ENCODE measurements at places on chromosomes 6 and 20.

- DNase-seq: no peak
Measured at GRCh38 chr6:165308926-165309731, at the start of gene C6orf118. Gene C6orf118, minus strand, starts transcription at chr6:165309605. Its CDS starts 19 bp downstream, at chr6:165309586.

DNA sequence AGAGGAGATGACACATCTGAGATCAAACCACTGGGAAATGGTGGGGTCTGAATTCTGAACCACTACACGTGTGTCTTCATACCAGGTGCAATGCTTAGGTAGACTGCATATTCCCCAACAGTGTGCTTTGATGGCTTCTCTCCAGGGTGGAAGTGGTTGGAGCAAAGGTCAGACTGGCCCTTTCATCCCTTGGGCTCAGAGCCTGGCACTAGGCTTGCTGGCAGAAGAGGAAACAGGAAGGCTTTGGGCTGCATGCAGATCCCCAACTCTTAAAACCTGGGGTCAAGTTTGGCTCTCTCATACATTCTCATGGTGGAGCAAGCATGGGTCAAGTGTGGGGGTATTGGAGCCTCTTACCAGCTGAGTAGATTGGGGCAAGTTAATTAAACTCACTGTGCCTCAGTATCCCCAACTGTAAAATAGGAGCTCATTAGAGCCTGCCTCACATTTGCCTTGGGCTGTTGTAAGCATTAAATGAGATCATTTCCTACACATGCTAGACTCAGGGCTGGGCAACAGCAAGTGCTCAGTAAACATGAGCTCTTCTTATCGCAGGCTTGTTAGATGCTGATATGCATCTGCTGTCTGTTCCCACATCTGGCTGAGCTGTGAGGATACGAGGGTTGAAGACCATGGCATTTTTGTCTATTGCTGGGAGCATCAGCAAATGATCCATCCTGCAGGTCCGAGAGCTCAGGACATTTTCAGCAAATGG is 51.6 kb upstream of the FAM83D start:
- DNase-seq: no peak

DNA sequence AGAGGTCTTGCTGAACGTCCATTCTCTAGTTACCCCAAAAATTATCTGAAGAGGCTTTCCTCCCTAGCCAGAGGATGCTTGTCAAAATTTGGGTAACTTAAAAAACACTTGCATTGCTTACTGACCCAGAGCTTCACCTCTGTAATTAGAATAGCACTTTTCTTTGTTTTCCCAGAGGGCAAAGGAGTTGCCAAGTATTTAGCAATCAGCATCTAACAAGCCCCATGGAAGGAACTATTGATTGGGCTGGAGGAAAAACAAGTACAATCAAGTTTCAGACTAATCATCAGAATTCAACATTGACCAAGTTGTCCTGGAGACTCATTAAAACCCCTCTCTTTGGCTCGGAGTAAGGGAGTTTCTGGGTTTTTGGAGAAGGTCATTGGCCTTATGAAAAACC is 226.4 kb downstream of the TBC1D7 start:
- no peak for DNase-seq

DNA sequence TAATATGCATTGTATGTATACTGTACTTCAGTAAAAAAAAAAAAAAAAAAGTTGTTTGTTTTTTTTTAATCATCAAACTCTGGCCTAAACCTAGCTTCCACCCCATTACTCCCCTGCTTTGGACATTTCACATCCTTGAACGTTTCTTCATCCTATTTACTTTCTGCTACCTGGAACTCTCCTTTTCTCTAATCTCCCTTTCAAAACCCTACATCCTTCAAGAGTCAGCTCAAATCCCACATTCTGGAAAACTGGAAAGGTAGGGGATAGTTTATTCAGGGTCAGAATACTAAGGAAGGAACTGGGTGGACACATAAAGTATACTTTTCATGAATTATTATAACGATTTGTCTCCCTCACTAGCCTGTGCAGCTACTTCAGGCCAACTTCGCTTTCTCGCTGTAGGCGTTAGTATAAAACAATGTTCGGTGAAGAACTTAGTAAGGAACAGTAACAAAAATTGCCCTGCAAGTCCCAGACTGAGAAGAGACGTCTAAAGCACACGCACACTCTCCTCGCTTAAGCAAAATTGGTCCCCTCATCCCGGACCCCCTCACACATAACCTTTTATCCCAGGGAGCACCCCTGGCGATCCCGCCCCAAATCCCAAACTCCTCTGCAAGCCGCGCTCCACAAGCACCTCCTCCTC is 775 bp downstream of the PIGU start:
- no peak for DNase-seq

DNA sequence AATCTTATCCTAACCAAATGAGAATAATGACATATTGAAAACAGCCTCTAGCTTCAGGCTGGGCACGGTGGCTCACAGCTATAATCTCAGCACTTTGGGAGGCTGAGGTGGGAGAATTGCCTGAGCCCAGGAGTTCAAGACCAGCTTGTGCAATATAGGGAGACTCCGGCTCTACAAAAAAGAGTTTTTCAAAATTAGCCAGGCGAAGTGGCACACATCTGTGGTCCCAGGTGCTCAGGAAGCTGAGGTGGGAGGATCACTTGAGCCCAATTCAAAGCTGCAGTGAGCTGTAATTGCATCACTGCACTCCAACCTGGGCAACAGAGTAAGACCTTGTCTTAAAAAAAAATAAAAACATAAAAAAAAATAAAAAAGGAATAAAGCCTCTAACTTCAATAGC is 4.7 kb downstream of the TUBB2A start:
- DNase-seq: no peak

GRCh38 chr6:151437401-151437800 is 14.5 kb downstream of the RMND1 start:
- no peak for DNase-seq

DNA sequence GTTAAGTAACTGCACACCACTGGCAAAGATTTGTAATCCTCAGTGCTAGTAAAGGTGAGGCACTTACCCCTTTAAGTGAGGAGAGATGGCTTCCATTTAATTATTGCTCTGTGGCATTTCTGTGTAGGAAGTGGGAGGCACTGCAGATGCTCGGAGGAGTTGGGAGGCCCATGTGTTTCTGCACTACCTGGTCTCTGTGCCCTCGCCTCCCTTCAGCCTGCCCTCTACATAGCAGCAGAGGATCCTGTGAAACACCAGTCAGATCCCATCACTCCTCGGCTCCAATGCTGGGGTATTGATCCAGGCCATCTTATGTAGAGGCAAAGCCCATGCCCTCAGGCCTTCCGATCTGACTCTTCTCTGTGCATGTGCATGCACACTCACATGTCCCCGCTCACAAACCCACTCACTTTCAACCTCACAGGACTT is 67.0 kb downstream of the SLX4IP start:
- DNase-seq: no peak

GRCh38 chr6:30885999-30886896 is 1.9 kb downstream of the DDR1 start:
- peak; percentile 66 for DNase-seq

GRCh38 chr6:28980852-28981430 is 24.2 kb downstream of the ZNF311 start:
- DNase-seq: peak; percentile 64

DNA sequence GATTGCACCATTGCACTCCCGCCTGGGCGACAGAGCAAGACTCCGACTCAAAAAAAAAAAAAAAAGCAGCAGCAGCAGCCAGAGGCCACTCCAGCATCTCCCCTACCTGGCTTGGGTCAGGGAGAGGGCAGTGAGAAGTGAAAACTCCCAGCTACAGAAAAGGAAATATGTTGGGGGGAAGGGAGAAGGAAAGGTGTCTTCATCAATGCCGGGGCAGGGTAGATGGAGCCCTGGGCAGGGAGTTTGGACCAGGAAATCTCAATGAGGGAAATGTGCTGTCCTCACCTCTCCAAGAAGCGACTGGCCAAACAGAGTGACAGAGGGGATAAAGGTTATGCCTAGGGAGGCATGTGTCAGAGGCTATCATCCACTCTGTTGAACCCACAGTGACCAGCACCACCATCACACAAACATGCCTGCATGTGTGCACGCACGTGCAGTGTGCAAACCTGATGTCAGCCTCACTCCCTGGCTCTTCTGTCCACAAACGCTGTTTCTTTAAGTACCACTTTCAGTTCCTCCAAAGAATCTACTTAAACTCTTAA is 887 bp upstream of the AIF1 start:
- no peak for DNase-seq

All from uterus (tissue), 4 donors.